ENCODE measurements at places on chromosomes 2 and 18. TPM values are rescaled to one million over a fixed set of nuclear protein-coding genes. Genes with fewer than 3 reads are reported as not detected.

The DUSP28 gene
- total RNA-seq, result 1.8 TPM

The ERLEC1 gene
- total RNA-seq, result 122 TPM

The CPO gene
- total RNA-seq, result not detected

The HK2 gene
- 40.0 TPM for total RNA-seq

The CBLN2 gene
- 0.12 TPM for total RNA-seq

The HSBP1L1 gene
- total RNA-seq, result 15.8 TPM

The CD207 gene
- total RNA-seq, result not detected

The TMEM18 gene
- 20.5 TPM for total RNA-seq

The CKAP2L gene
- 0.23 TPM for total RNA-seq

The CYS1 gene
- total RNA-seq, result 2.1 TPM

All from pericardium fibroblast (primary cell).